Jurkat, Clone E6-1 (cell line): ENCODE measurements at places on chromosomes 12 and 14.

DNA sequence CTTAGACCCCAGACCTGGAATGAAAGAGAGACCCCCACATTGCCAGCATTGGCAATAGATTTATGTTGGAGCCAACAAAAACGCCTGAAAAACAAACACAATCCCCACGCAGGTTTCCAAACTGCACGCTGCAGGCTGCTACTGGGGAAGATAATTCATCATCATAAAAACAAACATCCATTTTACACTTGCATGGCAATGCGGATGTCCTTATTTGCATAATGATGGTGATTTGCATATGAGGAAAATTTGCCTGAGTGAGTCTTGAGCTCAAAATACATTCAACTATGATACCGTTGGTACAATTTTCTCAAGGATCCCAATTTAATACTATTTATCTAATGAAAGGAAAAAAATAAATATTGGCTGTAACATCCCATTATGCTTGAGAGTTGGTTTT lies 33.6 kb upstream of the TMEM132D start:
- DNase-seq = no peak

DNA sequence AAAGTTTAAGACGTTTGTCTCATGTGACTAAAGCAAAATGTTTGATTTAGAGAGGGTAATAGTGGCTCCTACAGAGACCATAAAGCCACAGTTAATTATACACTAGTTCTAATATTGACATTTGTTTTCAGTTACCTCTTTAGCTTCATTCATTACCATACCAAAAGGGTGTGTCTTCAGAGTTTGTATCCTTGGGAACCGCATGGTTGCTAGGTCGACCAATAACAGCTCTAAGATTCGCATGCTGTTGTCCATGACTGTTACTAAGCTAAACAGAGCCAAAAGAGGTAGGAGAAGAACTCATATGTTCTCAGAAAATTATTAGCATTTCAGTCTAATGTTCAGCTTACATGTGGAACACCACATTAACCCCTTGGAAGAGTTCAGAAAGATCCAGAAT lies 36.2 kb upstream of the ETNK1 start:
- DNase-seq = no peak

GRCh38 chr12:76883151-76883550 lies 4.3 kb upstream of the CSRP2 start:
- no peak for DNase-seq

- no peak for DNase-seq
These were observed 11.7 kb downstream of the ZCCHC8 start for GRCh38 chr12:122489038-122489437.

- DNase-seq = no peak
These were observed at the start of gene UNC79 for GRCh38 chr14:93430315-93431035. TSS of gene UNC79 (plus strand) at chr14:93430939. CDS start at chr14:93431030, 91 bp downstream.

GRCh38 chr14:52833891-52834290 lies 42.5 kb upstream of the GNPNAT1 start:
- no peak for DNase-seq

DNA sequence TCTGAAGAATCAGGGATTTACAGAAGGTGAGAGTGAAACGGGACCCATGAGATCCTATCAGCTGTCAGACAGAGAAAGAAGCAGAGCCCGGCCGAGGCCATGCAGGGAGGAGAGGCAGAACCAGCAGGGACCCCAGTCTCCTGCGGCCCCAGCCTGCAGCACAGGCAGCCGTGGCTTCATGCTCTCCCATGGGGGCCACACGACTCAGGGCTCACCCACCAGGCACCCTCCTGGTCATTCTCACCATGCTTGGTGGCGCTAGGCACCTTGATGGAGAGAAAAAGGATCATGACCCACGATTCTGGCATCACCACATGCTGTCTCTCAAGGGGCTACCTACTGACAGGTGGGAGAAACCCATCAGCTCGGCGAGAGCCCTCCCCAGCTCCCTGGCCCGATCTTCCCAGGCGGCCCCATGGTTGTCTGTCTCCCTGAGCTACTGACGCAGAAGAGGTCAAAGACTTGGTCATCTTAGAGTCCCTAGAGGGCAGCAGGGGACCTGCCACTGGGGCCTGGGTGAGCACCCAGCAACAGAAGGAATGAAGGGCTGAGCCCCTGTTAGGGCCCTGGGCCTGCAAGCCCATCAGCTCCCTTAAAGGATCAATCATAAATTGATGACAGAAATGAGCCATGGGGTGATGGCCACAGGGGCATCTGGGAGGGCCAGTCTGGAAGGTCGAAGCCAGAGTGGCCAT lies 58.0 kb downstream of the ITPK1 start:
- DNase-seq = no peak

DNA sequence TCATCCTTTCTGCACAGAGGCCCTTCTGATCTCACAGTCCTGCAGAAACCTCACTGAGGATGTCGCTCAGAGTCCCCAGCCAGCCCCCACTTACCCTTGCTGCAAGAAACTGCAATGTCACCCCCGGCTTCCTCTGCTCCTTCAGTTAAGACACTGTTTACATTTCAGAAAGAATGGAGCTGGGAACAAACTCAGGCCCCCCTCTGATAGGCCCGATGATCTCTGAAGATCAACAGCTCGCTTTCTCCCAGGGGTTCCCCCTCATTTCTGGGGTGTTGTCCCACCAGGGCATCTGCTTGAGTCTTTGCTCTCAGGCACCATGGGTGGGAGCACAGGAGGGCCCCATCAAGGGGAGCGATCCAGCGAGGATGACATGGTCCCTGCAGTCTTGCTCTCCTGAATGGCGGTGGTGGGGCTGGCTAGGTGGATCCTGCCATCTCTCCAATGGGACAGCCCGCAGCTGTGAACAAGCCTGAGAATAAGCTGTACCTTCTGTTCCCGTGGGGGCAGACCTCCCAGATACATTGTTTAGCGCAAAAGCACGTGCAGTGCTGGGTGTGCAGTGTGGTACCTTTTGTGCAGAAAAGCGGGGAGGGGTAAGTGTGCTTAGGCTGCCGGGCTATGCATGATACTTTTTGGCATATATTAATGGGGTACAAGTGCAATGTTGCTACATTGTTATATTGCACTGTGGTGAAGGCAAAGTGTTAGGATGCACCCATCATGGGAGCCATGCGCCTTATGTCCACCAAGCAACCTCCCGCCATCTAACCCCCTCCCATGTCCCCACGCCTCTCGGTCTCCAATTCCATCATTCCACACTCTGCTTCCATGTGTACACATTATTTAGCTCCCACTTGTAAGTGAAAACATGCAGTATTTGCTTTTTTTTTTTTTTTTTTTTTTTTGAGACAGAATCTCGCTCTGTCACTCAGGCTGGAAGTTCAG lies 6.7 kb upstream of the NCOR2 start:
- no peak for DNase-seq

- DNase-seq = peak; percentile 4
These were observed 32.6 kb upstream of the SLC38A4 start for GRCh38 chr12:46858368-46858767.

DNA sequence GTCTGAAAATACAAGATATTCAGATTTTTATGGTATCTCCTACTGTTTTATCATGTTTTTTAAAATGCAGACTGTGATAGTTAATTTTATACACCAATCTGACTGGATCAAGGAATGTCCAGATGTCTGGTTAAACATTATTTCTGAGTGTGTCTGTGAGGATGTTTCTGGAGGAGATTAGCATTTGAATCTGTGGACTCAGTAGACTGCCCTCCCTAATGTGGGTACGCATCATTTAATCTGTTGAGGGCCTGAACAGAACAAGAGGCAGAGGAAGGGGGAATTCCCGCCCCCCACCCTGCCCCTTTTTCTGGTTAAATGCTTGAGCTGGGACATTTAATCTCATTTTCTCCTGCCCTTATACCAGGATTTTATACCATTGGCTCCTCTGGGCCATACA lies 72.1 kb downstream of the AVPR1A start:
- no peak for DNase-seq

GRCh38 chr14:22472935-22473854 lies 115.8 kb downstream of the DAD1 start:
- no peak for DNase-seq

DNA sequence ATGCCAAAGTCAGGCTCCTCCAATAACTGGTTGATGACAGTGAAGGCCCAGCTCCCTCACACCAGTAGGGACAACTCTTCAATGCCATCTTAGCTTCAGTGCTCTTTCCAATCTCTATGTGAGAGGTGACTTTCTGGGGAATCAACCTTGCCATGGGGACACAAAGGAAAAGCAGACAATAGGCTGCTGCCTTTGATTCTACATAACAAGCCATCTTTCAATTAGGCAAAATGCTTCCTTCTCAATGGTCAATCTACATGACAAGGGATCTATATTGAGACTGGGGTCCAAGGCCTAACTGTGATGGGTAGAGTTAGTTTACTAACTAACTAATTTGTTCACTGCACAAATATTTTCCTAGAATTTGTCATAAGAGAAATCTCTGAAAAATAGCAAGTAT lies 1417.5 kb upstream of the SEL1L start:
- no peak for DNase-seq

GRCh38 chr12:121794534-121795033 lies 1.1 kb upstream of the RHOF start:
- no peak for DNase-seq

- DNase-seq = no peak
These were observed 23.9 kb downstream of the GNG2 start for GRCh38 chr14:51884086-51884927.

GRCh38 chr12:62839869-62840660 lies 94.9 kb downstream of the PPM1H start:
- no peak for DNase-seq

DNA sequence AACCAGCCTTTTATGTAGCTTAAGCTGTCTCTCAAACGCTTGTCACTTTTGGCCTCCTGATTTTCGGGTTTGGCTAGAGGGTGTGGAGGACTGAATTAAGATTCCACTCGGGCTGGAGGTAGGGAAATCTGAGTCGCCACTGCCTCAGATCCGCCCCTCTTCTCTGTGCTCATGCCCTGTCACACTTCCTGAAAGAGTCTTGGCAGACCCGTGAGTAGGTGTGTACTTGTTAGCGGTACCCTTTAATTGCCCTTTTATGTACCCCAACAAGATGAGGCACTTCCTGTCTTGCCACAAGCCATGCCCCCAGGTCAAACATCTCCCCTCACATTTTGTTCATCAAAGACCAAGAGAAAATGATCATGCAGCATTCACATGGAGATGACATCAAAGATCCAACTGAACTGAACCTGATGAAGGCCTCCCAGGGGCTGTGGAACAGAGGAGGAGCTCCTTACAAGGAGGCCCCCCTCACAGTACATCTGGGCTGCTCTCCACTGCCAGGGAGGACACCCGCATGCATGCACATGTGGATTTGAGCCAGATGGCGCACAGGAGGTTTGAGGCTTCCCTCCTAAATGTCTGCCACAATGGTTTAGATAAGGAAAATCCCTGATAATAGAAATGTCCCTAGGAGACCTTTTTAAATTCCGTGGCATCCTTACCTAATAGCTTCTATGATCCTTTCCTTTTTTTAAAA lies 86.5 kb upstream of the CDKN3 start:
- peak; percentile 30 for DNase-seq

- no peak for DNase-seq
These were observed 116.5 kb downstream of the RFLNA start for GRCh38 chr12:124411281-124411878.

GRCh38 chr12:105736498-105736897 lies 402.3 kb downstream of the NUAK1 start:
- no peak for DNase-seq

DNA sequence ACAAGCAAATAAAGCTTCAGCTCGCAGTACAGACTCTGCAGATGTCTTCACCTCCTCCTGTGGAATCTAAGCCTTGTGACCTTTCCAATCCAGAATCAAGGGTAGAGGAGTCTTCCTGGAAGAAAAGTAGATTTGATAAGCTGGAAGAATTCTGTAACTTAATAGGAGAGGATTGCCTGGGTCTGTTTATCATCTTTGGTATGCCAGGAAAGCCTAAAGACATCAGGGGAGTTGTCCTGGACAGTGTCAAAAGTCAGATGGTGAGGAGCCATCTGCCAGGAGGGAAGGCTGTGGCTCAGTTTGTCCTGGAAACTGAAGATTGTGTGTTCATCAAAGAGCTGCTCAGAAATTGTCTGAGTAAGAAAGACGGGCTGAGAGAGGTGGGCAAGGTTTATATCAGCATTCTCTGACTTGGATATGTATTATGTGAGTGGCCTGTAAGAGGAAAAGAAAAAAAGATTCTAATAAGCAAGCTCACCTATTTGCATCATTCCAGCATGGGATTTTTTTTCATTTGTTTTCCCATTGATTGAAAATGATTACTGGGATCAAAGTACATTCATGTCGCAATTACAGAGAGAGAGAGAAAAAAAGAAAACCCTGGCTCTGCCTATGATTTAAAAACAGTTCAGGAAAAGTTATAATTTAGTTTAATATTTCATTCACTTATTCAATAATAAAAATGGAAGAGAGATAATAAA lies 767 bp downstream of the REP15 start:
- DNase-seq = no peak
